Amniotic stem cell (primary cell): ENCODE measurements at places on chromosomes 6 and 20.

DNA sequence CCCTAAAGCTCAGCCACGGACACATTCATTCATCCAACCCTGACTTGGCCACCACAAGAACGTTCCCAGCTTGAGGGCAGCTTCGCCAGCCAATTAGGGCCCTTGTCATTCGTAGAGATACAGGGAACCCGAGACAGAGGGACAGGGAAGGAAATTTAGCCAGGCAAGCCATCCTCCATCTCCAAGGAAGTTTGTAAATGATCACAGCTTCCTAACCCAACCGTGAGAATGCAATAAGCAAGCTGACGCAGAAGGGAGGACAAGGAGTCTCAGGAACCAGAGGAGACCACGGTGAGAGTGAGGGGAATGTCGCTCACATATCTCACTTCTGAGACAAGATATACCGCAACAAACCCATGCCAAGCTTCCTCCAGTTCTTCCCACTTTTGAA, 1.4 kb downstream of the TRAM2 start:
- no peak for DNase-seq

GRCh38 chr6:87738744-87739143, 36.7 kb upstream of the AKIRIN2 start:
- no peak for DNase-seq

DNA sequence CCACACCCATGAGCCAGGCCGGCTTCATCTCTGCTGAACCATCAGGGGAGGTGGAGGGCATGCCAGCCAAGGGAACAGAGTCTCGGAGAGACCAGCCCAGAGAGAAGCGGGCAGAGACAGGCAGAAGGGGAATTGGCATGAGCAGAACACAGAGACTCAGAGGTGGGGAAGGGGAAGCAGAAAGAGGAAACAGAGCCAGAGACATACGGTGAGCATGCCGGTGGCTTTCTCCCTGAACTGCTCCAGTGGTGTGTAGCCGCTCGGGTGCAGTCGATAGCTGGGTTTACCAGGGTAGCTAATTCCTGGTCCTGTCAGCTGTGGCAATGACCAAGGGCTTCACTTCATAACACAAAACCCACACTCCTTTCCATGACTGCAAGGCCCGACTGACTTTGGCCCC, 83.6 kb upstream of the CCDC167 start:
- DNase-seq: no peak

- no peak for DNase-seq
Observed at GRCh38 chr6:149935246-149935645, 6.6 kb upstream of the ULBP2 start.

GRCh38 chr6:25311331-25311840, 32.2 kb downstream of the CARMIL1 start:
- peak; percentile 29 for DNase-seq

- DNase-seq: no peak
Observed at GRCh38 chr20:51510936-51511605, 31.4 kb downstream of the NFATC2 start.

DNA sequence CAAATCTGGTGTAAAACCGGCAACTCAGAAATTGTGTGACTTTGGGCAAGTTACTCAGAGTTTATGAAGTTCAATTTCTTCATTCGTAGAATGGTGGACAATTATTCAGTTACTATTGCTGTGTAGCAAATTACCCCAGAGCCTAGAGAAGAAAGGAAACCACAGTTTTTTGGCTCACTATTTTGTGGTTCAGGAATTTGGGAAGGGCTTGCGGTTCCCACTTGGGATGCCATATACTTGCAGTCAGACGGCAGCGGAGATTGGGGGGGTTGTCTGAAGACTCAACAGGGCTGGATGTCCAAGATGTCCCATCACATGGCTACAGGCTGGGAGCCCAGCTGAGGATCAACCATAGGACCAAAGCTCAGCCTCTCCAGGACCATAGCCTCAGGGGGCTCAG, 108.1 kb downstream of the PCSK2 start:
- DNase-seq: no peak

DNA sequence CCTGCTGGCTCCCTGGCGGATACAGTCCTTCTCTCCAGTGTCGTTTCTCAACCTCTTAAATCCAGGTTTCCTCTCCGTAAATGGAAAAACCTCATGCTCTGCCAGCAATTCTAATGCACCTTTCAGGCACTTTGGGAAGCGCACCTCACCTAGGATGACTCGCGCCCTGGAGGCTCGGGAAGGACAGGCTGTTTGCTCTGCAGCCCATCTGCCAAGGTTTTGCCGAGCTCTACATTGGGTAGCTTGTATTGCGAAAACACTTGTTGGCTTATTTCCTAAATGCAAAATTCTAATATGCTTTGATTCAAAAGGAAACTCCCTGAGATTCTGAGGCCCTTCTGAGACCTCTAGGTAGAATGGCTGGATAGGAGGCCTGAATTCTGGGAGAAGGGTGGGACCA, 102.6 kb upstream of the MLN start:
- DNase-seq: no peak
